Kidney epithelial cell (primary cell): ENCODE measurements at places on chromosomes 4 and X. TPM values are rescaled to one million over a fixed set of nuclear protein-coding genes. Genes with fewer than 3 reads are reported as not detected.

GLRA2 gene
- total RNA-seq: not detected in 2 replicates

KLHL4 gene
- 0.68 and 1.1 TPM in 2 replicates for total RNA-seq

ADH7 gene
- not detected in 2 replicates for total RNA-seq

NDNF gene
- 0.08 and 0.21 TPM in 2 replicates for total RNA-seq
